Spinal cord (tissue), 10 donors: ENCODE measurements at places on chromosomes 13 and 19.
A peak's percentile ranks its signal among the peaks of the same experiment; 100 is the strongest.

DNA sequence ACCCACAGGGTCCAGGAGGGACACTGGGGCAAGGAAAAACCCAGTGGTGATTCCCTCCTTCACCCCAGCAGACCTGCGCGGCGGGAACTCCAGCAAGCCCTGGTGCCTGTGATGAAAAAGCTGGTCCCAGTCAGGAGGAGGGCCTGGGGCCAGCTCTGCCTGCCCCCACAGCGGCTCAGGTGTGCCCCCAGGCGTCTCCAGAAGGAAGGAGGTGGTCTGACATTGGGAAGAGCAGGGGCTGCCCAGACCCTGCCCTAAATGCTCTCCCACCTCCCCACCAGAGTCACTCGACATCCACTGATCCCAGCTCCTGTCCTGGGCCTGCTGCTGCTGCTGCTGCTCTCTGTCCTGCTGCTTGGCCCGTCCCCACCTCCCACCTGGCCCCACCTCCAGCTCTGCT lies 6.2 kb downstream of the PTH2 start:
- DNase-seq, result no peak

DNA sequence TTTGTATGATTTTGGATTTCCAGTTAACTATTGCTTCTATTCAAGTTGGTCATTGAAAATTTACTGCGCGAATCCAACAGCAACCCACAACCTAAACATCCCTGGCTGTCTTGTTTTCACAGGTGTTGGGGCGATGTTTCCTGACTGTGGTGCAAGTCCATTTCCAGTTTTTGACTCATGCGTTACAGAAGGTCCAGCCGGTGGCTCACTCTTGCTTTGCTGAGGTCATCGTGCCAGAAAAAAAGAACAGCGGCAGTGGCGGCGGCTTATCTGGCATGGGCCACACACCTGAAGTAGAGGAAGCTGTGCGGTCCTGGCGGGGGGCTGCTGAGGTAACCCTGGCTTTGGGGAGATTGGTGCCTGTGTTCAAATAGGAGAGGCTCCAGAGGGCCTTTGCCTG lies 45.2 kb upstream of the GPI start:
- no peak for DNase-seq

- DNase-seq, result peak; percentile 85
Measured at GRCh38 chr19:55605637-55606470, at the start of gene ZNF865. Gene ZNF865, plus strand, starts transcription at chr19:55605647. Its CDS starts 7,972 bp downstream, at chr19:55613619.

DNA sequence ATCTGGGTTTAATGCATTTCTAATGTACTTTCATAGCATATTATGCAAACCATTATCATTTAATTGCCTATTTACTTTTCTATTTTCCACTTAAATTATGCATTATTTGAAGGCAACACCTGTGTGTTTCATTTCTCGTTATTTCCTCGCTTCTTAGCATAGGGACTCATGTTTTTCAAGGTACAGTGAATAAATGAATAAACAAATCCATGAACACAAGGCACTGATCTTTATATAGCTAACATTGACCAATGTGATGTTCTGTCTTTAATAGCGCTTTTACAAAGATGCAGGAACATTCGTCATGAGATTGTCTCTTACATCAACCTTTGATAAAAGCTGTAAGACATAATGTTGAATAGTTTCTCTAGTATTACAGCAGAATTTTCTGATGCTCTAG lies 121.2 kb downstream of the B3GLCT start:
- DNase-seq, result no peak

- DNase-seq, result no peak
Measured at GRCh38 chr13:34578471-34578870, 363.6 kb upstream of the NBEA start.

DNA sequence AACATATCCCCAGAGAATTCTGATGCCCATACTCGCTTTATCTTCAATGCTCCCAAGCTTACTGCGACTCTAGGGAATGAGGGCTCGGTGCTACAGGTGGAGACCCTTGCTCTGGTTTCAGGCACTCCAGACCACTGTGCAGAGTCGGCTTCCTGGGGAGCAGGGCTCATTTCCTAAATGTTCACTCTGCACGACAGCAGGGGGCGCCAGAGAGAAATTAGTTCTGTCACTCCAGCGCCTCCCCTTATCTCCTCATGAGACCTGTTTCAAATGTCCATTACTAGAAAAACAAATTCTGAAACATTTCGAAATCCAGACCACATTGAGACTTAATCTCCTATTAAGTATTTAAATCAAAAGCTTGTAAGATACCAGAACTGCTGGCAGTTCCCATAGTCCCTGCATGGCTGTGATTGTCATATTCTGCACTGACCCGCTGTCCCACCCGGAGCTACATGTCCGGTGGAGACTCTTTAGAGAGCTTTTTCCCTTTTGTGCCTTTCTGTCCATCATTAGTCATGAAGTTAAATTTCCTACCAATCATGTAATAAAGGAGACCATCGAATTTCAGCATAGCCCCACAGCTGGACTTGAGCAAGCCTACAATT lies 22.4 kb downstream of the EPSTI1 start:
- DNase-seq, result peak; percentile 80

- no peak for DNase-seq
Measured at GRCh38 chr13:32802159-32802558, 214.1 kb upstream of the KL start.

GRCh38 chr13:113804017-113804702 lies 45.1 kb downstream of the TMEM255B start:
- no peak for DNase-seq

- DNase-seq, result no peak
Measured at GRCh38 chr13:98909016-98909415, 68.8 kb downstream of the DOCK9 start.

DNA sequence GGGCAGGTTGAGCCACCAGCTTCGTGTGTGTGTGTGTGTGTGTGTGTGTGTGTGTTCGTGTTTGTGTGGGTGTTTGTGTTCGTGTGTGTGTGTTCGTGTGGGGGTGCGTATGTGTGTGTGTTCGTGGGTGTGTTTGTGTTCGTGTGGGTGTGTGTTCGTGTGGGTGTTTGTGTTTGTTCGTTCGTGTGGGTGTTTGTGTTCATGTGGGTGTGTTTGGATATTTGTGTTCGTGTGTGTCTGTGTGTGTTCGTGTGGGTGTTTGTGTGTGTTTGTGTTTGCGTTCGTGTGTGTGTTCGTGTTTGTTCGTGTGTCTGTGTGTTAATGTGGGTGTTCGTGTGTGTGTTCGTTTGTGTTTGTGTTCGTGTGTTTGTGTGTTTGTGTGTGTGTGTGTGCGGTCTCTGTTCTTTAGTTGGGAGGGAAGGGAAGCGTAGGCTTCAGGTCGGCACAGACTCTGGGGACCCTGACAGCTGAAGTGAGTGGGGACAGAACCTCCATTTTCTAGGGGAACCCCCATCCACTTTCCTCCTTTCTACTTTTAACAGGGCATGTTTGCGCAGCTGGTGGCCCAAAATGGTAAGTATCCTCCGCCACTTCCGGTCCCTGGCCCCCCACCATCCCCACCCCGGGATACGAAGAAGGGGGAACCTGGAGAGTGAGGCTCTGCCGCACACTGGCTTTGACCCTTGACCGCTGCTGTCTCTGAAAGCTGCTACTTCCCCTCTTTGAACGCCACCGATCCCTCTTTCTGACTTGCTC lies 1.6 kb downstream of the TNFSF9 start:
- no peak for DNase-seq
